ENCODE measurements at places on chromosomes 7 and 10. TPM values are rescaled to one million over a fixed set of nuclear protein-coding genes. Genes with fewer than 3 reads are reported as not detected.

DNA sequence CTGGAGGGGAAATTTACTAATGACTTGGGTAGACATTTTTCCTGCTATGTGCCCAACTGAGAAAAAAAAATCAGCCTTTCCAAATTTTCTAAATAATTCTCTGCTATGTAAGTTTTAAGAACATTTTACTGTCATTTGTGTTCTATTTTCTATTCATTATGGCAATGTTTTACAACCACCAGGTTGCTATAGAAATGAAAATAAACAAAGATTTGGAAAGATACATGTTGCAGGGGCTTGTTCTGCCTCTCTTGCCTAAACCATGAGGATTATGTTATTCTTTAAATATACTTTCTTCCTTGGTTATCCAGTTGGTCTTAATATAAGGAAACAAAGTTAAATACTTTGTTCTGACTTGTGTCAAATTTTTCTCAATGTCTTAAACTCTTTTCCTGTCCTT lies 257.2 kb downstream of the TWIST1 start:
- no peak overlapping the region for H3K27ac ChIP-seq
- no peaks in the 10 kb centered on the region for H3K36me3 ChIP-seq
- DNase-seq, result no peak
- peaks cover 19% of the 10 kb centered on the region for H3K4me1 ChIP-seq

DNA sequence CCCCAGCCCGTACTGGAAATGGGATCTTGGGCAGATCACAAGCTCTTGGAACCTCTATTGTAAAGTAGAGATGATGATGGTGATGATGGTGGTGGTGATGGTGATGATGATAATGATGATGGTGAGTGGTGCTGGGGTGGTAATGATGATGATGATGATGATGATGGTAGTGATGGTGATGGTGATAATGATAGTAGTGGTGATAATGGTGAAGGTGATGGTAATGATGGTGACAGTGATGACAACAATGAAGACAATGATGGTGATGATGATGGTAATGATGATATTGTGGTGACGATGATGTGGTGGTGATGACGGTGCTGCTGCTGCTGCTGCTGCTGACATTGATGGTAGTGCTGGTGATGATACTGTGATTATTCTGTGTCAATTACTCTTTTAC lies 91.0 kb upstream of the AFAP1L2 start:
- H3K4me3 ChIP-seq, result no peak overlapping the region
- no peak overlapping the region for H3K27ac ChIP-seq
- DNase-seq, result no peak
- no peaks in the 10 kb centered on the region for H3K36me3 ChIP-seq
- no peaks in the 10 kb centered on the region for H3K4me1 ChIP-seq
- H3K27me3 ChIP-seq, result no peaks in the 10 kb centered on the region

The TCERG1L gene
- not detected for total RNA-seq

DNA sequence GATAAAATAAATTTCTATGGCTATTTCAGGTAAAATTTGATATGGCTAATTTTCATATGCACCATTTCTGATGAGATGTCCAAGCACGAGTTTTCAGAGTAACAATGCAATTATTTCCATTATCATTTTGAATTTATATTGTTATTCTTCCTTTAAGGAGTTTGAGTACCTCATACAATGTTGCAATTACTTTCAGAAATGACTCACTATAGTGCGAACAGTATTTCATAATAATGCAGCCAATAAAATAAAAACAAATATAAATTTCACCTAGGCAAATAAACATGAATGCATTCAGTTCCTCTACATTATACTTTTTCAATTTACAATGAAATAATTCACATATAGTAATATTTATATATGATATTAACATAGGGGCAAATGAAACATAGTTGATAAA lies 78.8 kb upstream of the LRRN3 start:
- H3K27ac ChIP-seq, result no peak overlapping the region
- no peak for DNase-seq
- peaks cover 4% of the 10 kb centered on the region for H3K4me1 ChIP-seq

GRCh38 chr10:33703501-33704213 lies 369.2 kb upstream of the NRP1 start:
- no peaks in the 10 kb centered on the region for H3K4me1 ChIP-seq
- H3K4me3 ChIP-seq, result no peak overlapping the region
- no peaks in the 10 kb centered on the region for H3K36me3 ChIP-seq
- H3K27ac ChIP-seq, result no peak overlapping the region

The SLC26A5 gene
- not detected for total RNA-seq

DNA sequence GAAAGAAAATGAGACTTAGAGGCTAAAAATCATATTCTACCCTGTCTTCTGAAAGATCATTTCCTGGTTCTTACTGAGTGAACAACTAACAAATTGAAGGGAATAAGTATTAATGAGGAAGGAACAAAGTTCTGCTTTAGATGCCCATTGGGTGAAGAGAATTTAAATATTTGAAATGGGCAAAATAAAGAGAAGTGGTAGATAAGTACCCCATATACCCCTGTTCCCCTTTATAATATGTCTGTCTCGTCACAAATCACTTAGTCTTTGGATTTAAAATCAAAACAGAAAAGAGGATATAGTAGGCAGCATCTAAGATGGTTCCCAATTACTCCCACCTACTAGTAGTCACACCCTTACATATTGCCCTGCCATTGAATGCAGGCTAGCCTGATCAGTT lies 13.2 kb downstream of the TES start:
- DNase-seq, result no peak
- H3K4me3 ChIP-seq, result no peak overlapping the region
- no peaks in the 10 kb centered on the region for H3K36me3 ChIP-seq
- H3K4me1 ChIP-seq, result peaks cover 65% of the 10 kb centered on the region
- H3K27ac ChIP-seq, result no peak overlapping the region

GRCh38 chr10:61487506-61487905 lies 34.3 kb upstream of the TMEM26 start:
- no peaks in the 10 kb centered on the region for H3K36me3 ChIP-seq
- H3K4me1 ChIP-seq, result peaks cover 3% of the 10 kb centered on the region
- DNase-seq, result no peak
- no peaks in the 10 kb centered on the region for H3K27me3 ChIP-seq
- no peak overlapping the region for H3K27ac ChIP-seq
- H3K4me3 ChIP-seq, result no peak overlapping the region

- H3K4me1 ChIP-seq, result no peaks in the 10 kb centered on the region
- H3K27ac ChIP-seq, result no peak overlapping the region
- no peak for DNase-seq
- no peaks in the 10 kb centered on the region for H3K36me3 ChIP-seq
Observed at GRCh38 chr7:123460616-123461015, 73.8 kb downstream of the IQUB start.

The GPNMB gene
- 185 TPM for total RNA-seq

The FFAR4 gene
- total RNA-seq, result not detected

The NYAP1 gene
- total RNA-seq, result 0.92 TPM

GRCh38 chr10:29537799-29538198 lies 97.0 kb downstream of the SVIL start:
- peaks cover 16% of the 10 kb centered on the region for H3K36me3 ChIP-seq
- H3K4me1 ChIP-seq, result peaks cover 19% of the 10 kb centered on the region
- no peak for DNase-seq

The COA1 gene
- 77.4 TPM for total RNA-seq

The HHEX gene
- 6.2 TPM for total RNA-seq

GRCh38 chr7:50265968-50266634 lies 38.4 kb upstream of the IKZF1 start:
- no peak overlapping the region for H3K27ac ChIP-seq
- no peak overlapping the region for H3K4me3 ChIP-seq
- DNase-seq, result no peak
- no peaks in the 10 kb centered on the region for H3K27me3 ChIP-seq
- no peaks in the 10 kb centered on the region for H3K36me3 ChIP-seq
- no peaks in the 10 kb centered on the region for H3K4me1 ChIP-seq

DNA sequence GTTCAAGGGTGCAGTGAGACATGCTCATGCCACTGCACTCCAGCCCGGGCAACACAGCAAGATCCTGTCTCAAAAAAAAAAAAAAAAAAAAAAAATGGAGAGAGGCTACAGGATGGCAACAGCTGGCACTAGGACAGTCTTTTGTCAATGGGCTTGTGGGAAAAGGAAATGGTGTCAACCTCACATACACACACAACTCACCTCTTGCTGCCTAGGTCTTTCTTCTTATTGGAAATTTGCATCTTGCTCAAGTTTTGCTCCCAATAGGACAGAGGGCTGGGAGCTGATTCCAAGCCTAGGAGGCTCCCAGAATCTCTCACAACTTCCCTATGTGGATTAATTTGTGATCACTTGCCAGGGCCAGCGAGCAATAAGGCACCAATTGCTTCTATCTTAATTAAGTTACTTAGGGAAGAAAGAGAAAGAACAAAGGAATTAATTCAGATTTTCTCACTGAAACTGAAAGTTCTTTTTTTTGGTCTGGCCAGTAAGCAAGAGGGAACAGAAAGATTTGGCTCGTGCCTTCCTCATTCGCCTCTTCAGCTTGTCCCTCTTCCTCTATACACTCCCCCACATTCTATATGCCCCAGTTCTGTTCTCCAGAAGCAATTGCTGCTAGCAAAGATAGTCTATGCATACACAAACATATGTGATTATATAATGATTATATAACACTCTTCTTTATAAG lies 33.8 kb downstream of the MAP3K8 start:
- no peaks in the 10 kb centered on the region for H3K36me3 ChIP-seq
- no peak overlapping the region for H3K4me3 ChIP-seq
- DNase-seq, result no peak
- no peaks in the 10 kb centered on the region for H3K27me3 ChIP-seq
- H3K4me1 ChIP-seq, result peaks cover 7% of the 10 kb centered on the region
- H3K27ac ChIP-seq, result no peak overlapping the region

The TMEM26 gene
- 1.2 TPM for total RNA-seq

DNA sequence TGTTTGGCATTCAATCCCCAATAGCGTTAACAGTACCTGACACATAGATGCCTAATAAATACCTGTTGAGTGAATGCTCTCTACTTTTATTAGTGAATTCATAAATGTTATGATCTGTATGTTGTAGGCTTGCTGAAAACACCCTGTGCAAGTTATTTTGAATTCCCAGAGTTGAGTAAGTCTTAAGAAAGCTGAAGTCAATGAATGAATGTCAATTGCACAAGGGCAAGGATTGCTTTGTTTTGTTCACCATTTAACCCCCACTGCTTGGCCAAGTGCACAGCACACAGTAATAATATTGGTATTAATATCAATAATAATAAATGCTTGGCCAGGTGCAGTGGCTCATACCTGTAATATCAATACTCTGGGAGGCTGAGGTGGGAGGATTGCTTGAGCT lies 10.2 kb downstream of the CPA1 start:
- H3K36me3 ChIP-seq, result no peaks in the 10 kb centered on the region
- DNase-seq, result no peak
- H3K27me3 ChIP-seq, result no peaks in the 10 kb centered on the region
- no peak overlapping the region for H3K4me3 ChIP-seq

- no peaks in the 10 kb centered on the region for H3K27me3 ChIP-seq
- no peak for DNase-seq
- peaks cover 12% of the 10 kb centered on the region for H3K4me1 ChIP-seq
- H3K36me3 ChIP-seq, result no peaks in the 10 kb centered on the region
Observed at GRCh38 chr7:94962661-94963060, 55.3 kb downstream of the PPP1R9A start.

DNA sequence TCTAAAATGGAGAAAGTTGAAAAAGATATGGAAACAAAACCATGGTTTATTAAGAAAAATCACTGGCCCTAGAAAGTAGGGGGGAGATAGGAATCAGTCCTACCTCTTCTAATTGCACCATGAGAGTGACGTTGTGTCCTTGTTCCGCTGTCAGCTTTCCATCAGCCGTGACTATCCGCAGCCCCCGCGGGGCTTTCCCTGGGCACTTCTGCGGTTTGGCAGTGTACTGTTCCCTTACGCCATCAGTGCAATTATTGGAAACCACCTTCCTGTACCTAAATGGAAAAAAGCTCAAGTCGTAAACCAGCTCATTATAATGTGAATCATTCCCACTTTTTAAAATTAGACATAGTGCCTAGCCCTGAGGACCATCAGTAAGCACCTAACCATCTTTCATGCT lies 512.2 kb downstream of the SORCS1 start:
- H3K4me1 ChIP-seq, result no peaks in the 10 kb centered on the region
- no peak overlapping the region for H3K4me3 ChIP-seq
- no peak overlapping the region for H3K27ac ChIP-seq
- no peaks in the 10 kb centered on the region for H3K27me3 ChIP-seq
- no peak for DNase-seq
- no peaks in the 10 kb centered on the region for H3K36me3 ChIP-seq

The SPDYE16 gene
- total RNA-seq, result 1.4 TPM

DNA sequence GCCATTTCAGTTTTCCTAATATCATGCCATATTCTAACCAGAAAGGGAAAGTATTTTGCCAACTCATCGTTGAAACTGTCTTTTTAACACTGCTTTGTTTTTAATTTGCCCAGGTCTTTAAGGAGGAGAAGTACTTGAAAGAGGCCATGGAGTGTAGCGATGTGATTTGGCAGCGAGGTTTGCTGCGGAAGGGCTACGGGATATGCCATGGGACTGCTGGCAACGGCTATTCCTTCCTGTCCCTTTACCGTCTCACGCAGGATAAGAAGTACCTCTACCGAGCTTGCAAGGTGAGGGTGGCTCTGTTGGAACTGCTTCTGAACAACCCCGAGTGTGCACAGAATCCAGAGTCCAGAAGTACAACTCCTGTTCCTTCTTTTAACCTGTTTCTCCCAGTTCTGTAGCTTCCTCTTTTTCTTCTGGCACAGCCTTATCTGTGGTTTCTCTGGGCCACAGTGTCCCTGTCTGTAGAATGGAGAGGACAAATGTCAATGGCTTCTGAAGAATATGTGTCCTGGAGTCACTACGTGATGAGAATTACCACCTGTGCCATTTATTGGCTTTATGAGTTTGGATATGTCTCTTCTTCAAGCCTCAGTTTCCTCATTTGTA lies 60.1 kb downstream of the LANCL2 start:
- no peak overlapping the region for H3K27ac ChIP-seq
- DNase-seq, result no peak
- H3K4me3 ChIP-seq, result no peak overlapping the region
- H3K27me3 ChIP-seq, result no peaks in the 10 kb centered on the region
- no peaks in the 10 kb centered on the region for H3K4me1 ChIP-seq

- no peak for DNase-seq
- H3K27me3 ChIP-seq, result no peaks in the 10 kb centered on the region
- no peak overlapping the region for H3K4me3 ChIP-seq
- no peaks in the 10 kb centered on the region for H3K36me3 ChIP-seq
Observed at GRCh38 chr10:30178356-30178964, 119.1 kb upstream of the JCAD start.

GRCh38 chr10:89307269-89307577 lies 5.4 kb downstream of the IFIT2 start:
- H3K4me3 ChIP-seq, result no peak overlapping the region
- DNase-seq, result no peak
- H3K4me1 ChIP-seq, result peaks cover 27% of the 10 kb centered on the region
- peak overlapping the region; percentile 31 for H3K27ac ChIP-seq
- H3K36me3 ChIP-seq, result no peaks in the 10 kb centered on the region

GRCh38 chr10:71396084-71396710 lies 523 bp upstream of the CDH23 start:
- no peak for DNase-seq
- H3K27ac ChIP-seq, result no peak overlapping the region
- peaks cover 10% of the 10 kb centered on the region for H3K4me1 ChIP-seq
- peak overlapping the region; percentile 75 for H3K4me3 ChIP-seq

- no peaks in the 10 kb centered on the region for H3K36me3 ChIP-seq
- H3K4me1 ChIP-seq, result peaks cover 16% of the 10 kb centered on the region
Observed at GRCh38 chr10:78365694-78366093, 332.0 kb downstream of the RPS24 start.

GRCh38 chr10:79981450-79982361 lies 32.8 kb upstream of the SFTPD start:
- H3K27me3 ChIP-seq, result no peaks in the 10 kb centered on the region
- H3K36me3 ChIP-seq, result no peaks in the 10 kb centered on the region
- peak overlapping the region; percentile 92 for H3K27ac ChIP-seq
